M059J (cell line): ENCODE measurements at places on chromosomes 7 and 10.

- no peak for DNase-seq
Observed at GRCh38 chr7:15306296-15306695, 255.5 kb downstream of the AGMO start.

- DNase-seq: no peak
Observed at GRCh38 chr10:15236340-15236739, 67.8 kb upstream of the NMT2 start.

GRCh38 chr7:70857793-70858545 lies 274.0 kb upstream of the GALNT17 start:
- DNase-seq: no peak

DNA sequence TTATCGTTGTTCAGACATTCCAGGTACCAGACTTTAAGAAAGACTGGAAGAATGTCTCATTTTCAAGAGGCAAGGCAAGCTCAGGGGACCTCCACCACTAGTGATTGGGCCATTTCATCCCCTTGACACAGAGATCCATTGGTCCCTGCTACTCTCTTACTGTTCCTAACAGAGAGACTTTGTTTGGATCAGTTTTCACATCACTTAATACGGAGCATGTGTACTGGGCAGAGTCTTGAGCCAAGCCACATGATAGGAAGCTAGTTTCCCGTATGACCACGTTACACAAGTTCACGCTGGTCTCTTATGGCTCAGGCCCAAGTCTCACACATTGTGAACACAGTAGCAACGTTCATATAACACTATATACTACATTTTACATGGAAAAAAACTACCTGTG lies 269.9 kb downstream of the BAMBI start:
- DNase-seq: no peak

DNA sequence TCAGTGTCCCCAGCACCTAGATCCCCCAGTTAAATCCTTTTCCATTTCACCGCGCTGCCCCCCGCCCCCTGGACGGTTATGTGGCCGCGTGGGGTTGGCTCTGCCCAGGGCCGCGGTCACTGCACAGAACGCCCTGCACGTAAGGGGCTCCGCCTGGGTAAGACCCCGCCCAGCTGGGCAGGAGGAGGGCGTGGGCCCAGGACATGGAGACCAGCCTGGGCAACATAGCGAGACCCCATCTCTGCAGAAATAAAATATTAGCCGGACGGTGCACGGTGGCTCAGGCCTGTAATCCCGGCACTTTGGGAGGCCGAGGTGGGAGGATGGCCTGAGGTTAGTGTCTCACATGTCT lies 650 bp upstream of the ZFAND2A start:
- peak; percentile 28 for DNase-seq

DNA sequence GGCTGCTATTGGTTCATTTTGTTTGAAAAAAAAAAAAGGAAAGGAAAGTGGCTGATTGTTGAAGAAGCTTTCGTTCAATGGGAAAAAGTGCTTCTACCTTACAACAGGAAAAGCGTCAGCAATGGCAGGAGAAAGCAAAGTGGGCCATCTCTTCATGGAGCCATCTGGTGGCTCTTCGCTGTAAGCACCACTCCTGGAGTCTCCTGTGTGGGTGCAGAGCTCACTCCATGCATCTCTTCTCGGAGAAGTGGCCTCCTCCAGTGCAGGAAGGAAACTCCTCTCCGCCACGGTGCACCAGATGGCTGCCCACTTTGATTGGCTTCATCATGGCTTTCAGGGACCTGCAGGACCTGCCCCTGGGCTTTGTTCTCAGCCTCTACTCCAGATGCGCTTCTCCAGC lies 250.9 kb downstream of the PTEN start:
- DNase-seq: peak; percentile 40

GRCh38 chr7:123763191-123763661 lies 14.4 kb upstream of the WASL start:
- no peak for DNase-seq

- no peak for DNase-seq
Observed at GRCh38 chr7:82594665-82595064, 151.1 kb upstream of the CACNA2D1 start.

DNA sequence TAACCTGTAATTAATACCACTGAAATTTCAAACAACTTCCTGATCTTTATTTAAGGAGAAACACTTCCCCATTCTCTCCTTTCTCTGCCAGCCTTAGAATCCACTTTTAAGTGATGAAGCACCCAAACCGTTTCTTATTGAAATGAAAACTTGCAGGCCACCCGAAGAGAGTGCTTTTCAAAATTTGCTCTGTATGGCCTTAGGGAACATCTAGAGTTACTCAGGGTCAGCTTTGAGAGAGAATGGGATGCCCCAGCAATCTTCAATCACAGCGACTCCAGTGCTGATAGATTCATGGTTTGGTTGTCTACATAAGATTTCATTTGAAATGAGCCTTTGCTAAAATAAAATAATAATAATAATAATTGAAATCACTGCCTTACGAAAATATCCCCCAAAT lies 323.1 kb downstream of the PCLO start:
- peak; percentile 59 for DNase-seq

- DNase-seq: peak; percentile 53
Observed at GRCh38 chr10:72659694-72660093, 32.2 kb upstream of the MCU start.

DNA sequence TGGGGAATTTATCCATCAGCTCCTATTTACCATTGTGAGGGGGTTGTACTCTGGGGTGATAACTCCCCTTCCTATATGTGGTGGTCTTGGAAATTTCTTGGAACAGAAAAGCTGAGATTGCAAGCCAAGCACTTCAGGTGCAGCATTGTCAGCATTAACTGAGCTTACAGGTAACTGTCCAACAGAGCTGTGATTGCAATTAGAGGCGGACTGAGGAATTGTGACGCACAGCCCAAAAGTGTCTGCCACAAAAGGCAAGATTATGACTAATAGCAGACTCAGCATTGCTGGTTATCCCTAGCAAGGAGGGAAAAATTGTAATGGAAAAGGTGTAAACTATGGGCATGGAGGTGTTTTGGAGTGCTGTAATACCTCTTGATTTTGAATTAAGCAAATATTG lies 126.1 kb upstream of the AGR3 start:
- DNase-seq: peak; percentile 72

- DNase-seq: no peak
Observed at GRCh38 chr10:12225444-12225843, 29.5 kb downstream of the CDC123 start.

- DNase-seq: peak; percentile 7
Observed at GRCh38 chr7:101319401-101319800, 2.2 kb downstream of the IFT22 start.

GRCh38 chr7:86978808-86979506 lies 80.5 kb downstream of the ELAPOR2 start:
- DNase-seq: no peak

DNA sequence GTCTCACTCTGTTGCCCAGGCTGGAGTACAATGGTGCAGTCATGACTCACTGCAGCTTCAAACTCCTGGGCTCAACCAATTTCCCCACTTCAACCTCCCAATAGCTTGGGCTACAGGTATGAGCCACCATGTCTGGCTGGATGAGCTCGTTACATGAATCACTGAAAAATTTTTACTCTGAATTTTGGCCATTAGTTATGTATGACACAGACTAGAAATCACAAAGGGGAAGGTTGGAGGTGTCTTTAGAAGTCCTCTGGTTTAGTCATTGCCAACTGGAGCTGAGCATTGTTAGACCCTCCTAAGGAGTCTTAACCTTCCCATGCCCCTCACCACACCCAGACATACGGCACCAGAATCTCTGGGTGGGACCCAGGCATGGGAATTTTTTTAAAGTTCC lies 34.7 kb downstream of the SVIL start:
- peak; percentile 51 for DNase-seq

GRCh38 chr10:32207544-32207943 lies 139.4 kb downstream of the EPC1 start:
- peak; percentile 24 for DNase-seq

DNA sequence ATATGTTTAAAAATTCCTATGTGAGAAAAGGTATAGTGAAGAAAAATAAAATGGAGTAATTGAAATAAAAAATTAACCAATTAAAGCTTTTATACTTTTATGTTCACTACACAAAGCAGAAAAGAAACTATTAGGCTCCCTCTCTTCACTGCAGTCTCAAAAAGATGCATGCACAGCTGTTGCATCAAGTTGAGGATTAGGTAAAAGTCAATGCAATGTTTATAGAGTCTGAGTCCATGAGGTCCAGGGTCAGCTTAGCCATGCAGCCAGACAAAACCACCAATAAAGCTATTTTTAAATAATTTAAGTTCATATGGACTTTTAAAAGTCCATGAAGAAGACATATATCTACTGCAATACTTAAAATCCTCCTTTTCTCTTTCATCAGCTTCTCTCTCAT lies 31.1 kb upstream of the ING3 start:
- DNase-seq: no peak

- DNase-seq: no peak
Observed at GRCh38 chr7:30815951-30816644, 44.9 kb downstream of the MINDY4 start.

- no peak for DNase-seq
Observed at GRCh38 chr7:25054819-25055519, 70.1 kb downstream of the CYCS start.

DNA sequence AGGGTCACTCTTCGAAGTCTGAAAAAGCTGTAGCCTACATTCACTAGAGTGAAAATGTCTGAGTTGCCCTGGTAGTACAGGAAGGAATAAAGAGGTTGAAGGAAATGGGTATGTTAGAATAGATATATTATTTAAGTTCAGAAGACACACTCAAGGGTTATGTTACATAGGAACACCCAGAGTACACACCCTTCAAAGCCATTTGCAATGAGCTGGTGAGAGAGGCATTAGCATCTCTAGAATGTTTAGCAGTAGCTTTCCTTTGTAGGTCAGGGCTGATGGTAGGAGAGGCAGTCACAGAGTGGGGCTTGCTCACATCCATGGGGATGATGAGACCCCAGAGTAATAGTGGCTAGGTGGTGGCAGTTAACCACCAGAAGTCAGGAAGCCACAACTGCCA lies 221.2 kb downstream of the SLC25A13 start:
- no peak for DNase-seq

- DNase-seq: no peak
Observed at GRCh38 chr7:70389531-70390151, 742.3 kb upstream of the GALNT17 start.

DNA sequence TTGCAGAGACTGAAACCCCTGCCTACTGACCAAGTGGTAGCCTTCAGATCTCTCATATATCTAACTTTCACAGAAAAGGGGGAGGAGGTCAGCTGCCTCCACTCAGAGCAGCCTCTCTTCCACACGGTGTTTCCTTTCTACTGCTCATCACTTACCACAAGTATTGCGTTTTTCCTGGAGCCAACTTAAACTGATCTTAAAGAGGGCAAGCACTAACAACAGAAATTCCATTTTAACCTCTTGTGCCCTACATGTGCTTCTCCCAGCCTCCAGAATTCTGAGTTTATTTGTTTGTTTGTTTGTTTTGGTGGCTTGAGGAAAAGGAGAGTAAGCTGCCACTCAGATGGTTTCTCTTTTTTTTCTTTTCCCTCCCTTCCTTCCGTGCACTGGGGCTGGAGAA lies 19.1 kb downstream of the SKIDA1 start:
- no peak for DNase-seq

DNA sequence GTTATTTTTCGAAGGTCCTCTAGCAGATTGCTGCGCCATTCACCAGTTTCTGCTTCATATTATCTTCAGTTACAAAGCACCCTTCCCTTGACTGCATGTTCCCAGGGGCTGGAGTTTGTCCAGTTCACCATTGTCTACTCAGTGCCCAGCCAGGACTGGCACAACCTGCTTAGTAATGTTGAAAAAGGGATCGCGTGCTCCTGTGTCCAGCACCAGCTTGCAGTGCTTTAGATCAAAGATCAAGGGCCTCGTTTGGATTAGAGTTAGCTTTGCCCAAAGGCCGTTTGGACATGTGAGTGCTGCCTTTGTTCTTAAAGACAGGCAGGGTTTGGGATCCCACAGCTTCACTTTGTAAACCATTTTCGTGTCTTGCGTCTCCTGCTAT lies 867 bp downstream of the ATP6V0E2 start:
- no peak for DNase-seq

DNA sequence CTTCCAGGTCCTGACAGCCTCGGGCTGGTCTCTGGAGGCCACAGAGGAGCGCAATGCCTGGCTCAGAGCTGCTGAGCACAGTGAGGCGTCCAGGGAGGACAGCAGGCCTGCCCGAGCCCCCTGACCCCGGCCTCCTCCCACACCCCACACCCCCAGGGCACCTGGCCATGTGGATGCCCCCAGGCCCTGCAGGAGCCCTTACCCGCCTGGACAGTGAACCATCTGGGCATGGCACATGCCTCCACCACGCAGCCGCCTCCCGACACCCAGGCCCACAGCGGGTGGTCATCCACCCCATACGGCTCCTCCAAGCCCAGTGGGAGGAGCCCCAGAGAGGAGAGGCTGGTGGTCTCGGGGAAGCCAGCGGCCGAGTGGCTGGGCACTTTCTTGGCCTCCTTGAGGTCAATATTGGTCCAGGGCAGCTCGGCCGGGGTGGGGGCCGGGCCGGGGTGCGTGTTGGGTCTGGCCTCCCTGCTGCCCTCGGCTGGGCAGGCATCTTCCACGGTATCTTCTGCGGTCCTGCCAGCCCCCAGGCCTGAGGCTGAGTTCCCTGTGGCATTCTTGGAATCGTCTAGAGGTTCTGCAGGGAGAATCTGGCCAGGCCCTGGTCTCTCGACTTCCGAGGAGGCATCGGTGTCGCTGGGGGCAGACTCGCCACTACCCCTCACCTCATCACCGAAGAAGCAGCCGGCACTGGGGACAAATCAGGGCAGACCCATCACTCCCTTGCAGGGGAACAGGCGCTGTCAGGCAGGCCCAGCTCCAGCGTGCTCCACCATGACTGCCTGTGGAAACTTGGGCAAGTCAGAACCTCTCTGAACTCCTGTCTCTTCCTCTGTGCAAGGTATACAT lies 18.6 kb downstream of the TECPR1 start:
- no peak for DNase-seq

DNA sequence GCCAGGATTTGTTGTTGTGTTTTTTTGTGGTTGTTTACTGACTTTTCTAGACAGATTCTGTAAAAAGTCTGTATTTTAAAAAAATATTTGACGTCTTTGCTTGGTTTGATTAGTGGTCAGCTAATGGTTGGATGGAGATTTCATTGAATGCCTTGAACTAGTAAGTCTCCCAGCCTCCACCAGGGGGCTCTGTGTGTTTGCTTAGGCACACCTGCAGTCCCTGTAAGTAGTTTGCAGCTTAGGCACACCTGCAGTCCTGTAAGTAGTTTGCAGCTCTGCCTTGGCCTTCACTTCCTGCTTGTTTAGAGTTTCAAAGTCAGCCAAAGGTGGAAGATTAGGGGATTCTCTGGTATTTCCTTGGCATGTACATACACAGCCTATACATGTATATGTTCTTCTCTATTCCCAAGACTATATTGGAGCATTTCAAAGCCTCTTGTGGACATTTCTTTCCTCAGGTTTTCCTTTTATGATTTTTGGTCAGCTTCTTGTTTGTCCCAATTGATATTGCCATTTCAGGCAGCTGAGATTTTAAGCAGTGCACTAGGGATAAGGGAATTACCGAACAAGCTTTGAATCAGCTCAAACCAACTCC lies 101.6 kb downstream of the CCSER2 start:
- DNase-seq: peak; percentile 48

GRCh38 chr7:30533886-30534285 lies 29.3 kb upstream of the GGCT start:
- DNase-seq: no peak
